ENCODE measurements at places on chromosomes 3 and 15. TPM values are rescaled to one million over a fixed set of nuclear protein-coding genes. Genes with fewer than 3 reads are reported as not detected.
A peak's percentile ranks its signal among the peaks of the same experiment; 100 is the strongest.

DNA sequence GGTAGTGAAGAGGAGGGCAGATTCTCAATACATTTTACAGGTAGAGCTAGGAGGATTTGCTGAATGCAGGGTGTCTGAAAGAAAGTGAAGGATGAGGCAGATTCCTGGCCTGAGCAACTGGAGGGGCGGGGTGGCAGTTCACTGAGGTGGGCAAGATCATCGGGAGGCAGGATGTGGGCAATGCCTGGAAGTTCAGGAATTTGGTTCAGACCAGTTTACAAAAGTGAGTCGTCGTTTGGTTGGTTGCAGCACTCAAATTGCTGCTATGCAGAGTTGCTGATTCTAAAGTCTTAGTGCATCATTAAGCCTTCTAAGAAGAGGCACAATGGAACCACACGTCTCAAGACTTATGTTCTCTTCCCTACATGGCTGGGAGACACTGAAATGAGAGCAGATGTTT lies 134.0 kb downstream of the MFSD1 start:
- no peak for DNase-seq

DNA sequence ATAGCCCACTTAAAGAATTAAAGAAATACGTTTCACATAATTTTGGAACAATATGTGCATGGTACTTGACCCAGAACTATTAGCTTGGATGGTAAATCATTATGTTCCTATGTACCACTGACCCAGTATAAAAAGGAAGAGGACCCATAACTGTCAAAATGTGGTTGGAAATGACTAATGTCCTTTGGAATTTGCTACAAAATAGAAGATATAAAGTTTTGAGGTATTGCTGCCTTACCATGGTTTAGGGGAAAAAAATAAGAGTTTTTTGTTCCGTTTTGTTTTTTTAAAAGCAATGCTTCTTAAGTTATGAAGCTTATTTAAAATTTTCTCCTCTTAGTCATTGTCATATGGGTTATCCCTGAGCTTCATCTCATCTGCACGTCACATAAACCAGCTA lies 15.8 kb upstream of the TFDP2 start:
- DNase-seq: no peak

DNA sequence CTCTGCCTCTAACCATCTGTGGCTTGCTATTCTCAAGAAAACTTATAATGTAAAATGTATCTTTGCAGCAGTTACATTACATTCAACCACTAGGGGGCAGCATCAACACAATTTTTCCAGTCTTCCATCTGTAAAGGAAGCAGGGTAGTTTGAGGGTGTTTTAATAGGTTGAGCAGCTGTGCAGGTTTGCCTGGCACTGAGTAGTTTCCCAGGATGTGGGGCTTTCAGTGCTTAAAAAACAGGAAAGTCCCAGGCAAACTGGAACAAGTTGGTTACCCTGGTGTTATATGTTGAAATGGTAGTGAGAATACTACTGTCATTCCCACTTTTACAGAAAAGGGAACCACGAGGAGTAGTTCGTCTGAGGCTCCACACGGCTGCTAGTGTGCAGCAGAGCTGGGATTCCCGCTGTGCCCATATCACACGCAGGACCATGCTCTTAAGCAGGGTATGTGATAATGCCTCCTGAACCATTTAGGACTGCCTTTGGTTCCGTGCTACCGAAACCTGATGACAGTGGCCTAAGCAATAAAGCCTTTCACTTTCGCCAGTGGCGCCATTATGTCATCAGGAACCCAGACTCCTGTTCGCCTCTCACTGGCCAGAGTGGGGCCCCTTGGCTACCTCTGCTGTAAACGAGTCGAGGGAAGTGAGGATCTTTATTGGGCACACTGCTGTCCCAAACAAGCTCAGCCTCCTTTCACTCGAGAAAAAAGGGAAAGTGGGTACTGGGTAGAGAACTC lies 64.7 kb upstream of the ZBTB38 start:
- DNase-seq: peak; percentile 86

- no peak for DNase-seq
Observed at GRCh38 chr3:111081008-111081545, 9.5 kb downstream of the NECTIN3 start.

DNA sequence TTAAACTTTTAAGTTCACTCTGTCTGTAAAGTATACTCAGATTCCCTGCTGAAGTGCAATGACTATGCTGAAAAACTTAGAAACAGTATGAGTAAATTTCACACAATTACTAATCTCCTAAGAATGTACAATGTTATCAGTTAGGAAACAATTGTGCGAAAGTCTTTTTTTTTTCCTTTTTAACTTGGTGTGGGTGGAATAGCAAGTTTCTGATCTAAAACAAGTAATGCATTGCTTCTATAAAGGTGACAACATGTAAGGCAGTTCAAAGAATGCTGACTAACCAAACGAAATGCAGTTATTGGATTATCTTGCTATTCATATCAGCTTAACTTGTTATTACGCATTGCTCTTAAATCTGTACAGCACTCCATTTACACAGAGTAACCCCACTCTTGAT lies 19.3 kb upstream of the SLC12A8 start:
- no peak for DNase-seq

GRCh38 chr15:98669638-98670037 lies 21.3 kb downstream of the IGF1R start:
- DNase-seq: no peak

DNA sequence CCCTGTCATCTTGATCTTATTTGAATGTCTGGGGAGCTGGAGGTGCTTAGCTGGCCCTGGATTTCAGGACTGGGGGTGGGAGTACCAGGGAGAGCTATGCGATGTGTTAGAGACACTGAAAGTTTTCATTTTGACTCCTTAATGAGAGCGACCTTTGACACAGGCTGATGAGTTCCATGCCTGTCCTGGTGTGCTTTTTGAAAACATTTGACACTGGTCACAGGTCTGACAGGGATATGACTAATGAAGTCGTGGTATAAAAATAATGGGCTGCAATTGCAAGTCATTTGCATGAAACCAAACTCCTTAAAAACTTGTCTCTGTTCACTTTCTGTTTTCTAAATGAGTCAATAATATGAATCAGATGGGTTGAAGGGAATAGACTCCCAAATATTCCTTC lies 81.9 kb downstream of the MECOM start:
- DNase-seq: no peak

- no peak for DNase-seq
Observed at GRCh38 chr3:169992156-169992555, 25.5 kb downstream of the SEC62 start.

DNA sequence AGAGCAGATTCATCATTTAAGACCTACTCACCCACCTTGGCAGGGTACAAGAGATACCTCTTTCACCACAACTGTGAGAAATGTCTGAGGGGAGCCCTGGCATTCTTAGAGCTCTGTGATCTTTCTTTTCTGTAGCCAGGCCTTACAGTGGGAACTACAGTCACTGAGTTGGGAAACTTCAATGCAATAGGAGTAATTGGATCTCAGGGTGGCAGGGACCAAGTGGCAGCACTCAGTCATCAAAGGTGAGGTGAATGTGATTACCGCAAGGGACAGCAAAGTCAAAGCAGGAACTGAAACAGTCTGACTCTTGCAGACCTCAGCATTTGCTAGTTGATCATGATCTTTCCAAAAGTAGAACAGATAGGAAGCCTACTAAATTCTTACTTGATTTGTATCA lies 7.2 kb upstream of the MCF2L2 start:
- DNase-seq: no peak

DNA sequence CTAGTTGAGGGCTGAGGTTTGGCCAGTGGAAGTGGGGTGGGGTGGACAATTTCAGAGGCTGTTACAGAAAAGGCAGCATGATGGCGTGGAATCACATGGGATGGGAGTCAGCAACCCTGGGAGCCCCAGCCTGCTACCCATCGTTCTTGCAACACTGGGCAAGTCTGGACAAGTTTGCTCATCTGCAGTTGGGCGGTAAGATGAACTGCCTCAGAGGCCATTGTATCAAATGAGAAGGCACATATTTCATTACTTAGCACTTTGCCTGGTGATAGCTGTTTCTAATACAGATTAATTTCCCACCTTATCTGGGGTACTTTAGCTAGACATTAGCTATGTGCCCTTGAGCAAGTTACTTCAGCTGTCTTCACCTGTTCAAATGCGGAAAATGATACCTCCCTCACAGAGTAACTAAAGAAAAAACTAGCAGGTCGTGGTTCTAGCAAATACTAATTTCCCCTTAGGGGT lies 248.9 kb downstream of the THSD4 start:
- DNase-seq: no peak

GRCh38 chr3:128727059-128727458 lies 1.1 kb downstream of the RAB7A start:
- no peak for DNase-seq

GRCh38 chr3:63585927-63586326 lies 66.5 kb upstream of the SNTN start:
- no peak for DNase-seq

- DNase-seq: peak; percentile 12
Observed at GRCh38 chr3:189202583-189202982, 30.8 kb downstream of the TPRG1 start.

- DNase-seq: peak; percentile 76
Observed at GRCh38 chr3:11566916-11567315, 76.8 kb downstream of the VGLL4 start.

DNA sequence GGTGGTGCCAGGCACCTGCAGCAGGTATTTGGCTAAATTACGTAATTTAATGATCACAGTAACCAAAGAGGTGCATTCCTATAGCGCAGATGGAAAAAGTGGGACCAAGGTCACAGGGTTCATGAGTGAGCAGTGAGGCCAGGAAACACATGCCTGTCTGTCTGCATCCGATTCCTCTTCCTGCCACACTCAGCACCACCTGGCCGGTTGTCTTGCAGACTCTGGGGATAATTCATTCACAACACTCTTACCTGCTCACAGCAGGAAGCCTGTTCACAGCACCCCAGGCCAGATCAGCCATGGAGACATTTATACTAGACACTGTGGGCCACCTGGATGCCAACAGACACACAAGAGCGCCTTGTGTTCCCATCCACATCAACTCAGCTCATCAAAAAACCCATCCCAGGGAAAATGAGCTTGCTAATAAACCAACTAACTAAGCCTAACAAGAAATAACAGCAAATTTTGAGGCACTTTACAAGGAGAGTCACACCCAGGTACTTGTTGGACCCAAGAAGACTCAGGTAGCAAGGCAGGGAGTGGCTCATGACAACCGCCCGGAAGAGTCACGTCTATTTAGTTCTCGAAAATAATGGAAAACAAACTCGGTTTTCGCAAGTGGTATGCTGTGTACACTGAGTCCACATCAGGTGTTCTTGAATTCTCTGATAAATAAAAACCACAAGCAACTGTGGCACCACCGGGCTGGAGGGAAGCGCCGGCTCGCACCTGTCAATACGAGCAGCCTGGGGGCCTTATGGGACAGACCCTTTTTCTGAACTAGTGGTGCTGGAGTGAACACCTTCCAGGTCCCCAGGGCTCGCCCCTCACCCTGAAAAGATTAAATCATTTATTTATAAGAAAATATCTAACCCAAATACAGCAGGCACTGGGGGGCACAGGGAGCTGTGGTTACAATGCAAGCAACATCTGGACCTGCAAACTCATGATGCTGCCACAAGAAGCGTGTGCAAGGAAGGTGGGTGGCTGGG lies 40.5 kb downstream of the FAM174B start:
- no peak for DNase-seq

GRCh38 chr15:56320861-56321260 lies 44.4 kb upstream of the TEX9 start:
- no peak for DNase-seq

DNA sequence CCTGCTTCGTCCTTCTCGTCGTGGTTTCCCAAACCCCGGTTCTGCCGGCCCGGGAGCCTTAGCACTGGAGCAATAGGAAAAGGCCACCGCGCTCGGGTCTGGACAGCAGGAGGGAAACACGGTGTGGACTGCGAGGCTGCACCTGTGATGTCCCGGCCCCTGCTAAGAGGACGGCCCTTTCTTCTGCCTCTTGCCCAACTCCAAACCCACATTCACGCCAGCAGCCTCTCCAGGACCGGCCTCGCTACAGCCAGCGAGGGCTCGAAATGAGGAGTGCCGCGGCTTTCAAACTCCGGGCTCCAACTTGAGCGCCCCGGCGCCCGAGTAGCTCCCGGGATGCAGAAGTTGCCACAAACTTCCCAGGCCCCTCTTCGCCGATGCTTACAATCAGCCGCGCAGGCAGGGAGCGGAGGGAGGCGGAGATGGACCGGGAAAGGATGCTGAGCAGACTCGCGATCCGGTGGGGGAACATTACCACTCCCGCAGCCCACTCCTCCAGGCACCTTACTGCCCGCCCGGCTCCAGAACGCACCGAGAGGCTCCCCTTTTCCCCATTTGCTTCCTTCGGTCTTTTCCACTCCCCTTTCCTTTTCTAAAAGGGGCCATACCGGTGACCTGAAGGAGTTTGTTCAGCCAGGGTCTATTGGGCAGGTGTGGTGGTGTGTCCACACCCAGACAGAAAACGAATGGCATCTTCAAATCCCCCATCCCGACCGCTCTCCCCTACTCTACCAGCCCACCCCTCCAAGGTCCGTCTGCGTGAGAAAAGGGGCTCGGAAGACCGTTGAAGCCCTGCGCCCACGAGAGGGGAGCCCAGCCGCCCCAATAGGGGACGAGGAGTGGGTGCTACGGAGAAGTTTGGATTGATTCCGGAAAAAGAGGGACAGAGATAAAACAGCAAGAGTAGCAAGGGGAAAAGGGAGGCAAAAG lies 18.8 kb upstream of the SATB1 start:
- peak; percentile 79 for DNase-seq

DNA sequence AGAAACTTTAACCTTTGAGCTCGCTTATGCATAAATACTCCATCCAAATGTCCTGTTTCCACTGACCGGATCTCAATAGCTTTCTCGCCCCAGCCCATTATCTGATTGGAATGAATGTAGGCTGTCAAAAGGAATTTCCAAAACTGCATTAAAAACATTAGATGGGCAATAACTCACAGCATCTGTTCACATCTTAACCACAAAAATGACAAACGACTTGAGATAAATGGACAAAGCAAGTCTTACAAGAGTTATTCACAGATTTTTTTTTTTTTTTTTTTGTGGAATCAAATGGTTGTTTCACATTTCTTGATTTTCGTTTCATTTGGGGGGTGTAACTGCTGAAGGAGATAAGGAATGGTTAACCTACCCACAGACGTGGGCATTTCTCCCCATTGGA lies 39.7 kb upstream of the SLC2A2 start:
- no peak for DNase-seq

GRCh38 chr3:47991341-47991740 lies 24.9 kb downstream of the MAP4 start:
- DNase-seq: no peak

LMCD1 gene
- polyA plus RNA-seq: 21.8 TPM

SERF2 gene
- 2,602 TPM for polyA plus RNA-seq

HACD2 gene
- polyA plus RNA-seq: 13.4 TPM

STRIT1 gene
- 1.6 TPM for polyA plus RNA-seq

FBN1 gene
- 1.9 TPM for polyA plus RNA-seq

CMTM7 gene
- polyA plus RNA-seq: 88.3 TPM

KLHL6 gene
- 0.05 TPM for polyA plus RNA-seq

CCNL1 gene
- 96.2 TPM for polyA plus RNA-seq

CHRFAM7A gene
- 0.99 TPM for polyA plus RNA-seq

GP9 gene
- polyA plus RNA-seq: not detected

CCR3 gene
- polyA plus RNA-seq: not detected

BCL6 gene
- polyA plus RNA-seq: 2.6 TPM

LRRN1 gene
- 76.4 TPM for polyA plus RNA-seq

DLL4 gene
- polyA plus RNA-seq: 0.64 TPM

SH2D7 gene
- polyA plus RNA-seq: 0.31 TPM

AMOTL2 gene
- polyA plus RNA-seq: 17.9 TPM

CHDH gene
- polyA plus RNA-seq: 2.3 TPM

COL6A5 gene
- polyA plus RNA-seq: 0.05 TPM

DPPA2 gene
- 18.9 TPM for polyA plus RNA-seq
